ENCODE measurements at places on chromosomes 7 and 10. TPM values are rescaled to one million over a fixed set of nuclear protein-coding genes. Genes with fewer than 3 reads are reported as not detected.

GRCh38 chr10:49141541-49142332 lies 7.9 kb upstream of the FAM170B start:
- DNase-seq, result no peak

- DNase-seq, result no peak
Measured at GRCh38 chr7:18896343-18896975, 221.0 kb downstream of the TWIST1 start.

DNA sequence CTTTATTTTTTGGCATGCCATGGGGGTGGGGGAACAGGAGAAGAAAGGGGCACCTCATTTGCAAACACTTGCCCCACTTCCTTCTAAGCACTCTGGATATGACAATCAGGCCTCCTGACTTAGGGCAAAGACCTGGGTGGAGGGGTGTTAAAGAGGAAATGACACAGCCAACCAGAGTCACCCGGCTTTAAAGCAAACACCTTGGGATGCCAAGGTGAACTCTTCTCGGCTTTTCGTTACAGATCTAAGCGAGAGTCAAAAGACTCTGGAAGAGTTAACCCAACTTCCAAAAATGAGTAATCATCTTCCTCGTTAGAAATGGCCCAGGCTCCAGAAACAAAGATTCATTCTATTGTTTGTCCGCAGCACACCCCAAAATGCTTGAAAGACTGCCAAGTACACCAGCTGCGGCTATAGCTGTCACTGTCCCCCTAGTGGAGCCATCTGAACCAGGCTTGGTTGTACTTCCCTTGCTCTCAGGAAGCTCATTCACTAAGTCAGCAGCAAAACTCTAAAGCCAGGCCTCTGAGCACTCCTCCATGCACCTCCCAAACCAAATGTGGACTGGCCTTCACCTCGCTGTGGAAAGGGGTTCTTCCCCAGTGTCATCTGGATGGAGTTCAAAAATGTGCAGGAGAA lies 24.8 kb downstream of the FAM53B start:
- DNase-seq, result no peak

- no peak for DNase-seq
Measured at GRCh38 chr7:150325901-150326300, 2.6 kb upstream of the ACTR3C start.

DNA sequence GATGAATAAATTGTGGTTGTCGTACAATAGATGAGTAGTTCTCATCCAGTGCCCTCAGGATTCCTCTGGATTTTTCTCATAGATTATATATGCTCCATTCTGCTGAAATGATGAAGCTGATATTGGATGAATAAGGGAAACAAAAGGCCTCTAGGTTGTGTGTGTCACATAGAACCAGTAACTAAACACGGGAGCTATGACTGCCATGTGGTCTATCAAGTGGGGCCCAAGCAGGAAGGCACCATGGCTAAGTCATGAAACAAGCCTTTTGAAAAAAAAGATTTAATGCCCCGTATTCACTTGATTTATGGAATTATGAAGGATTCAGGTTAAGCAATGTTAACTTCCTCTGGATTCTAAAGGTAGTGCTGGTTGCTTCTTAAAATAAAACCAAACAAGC lies 225.1 kb downstream of the TCF7L2 start:
- DNase-seq, result no peak

GRCh38 chr10:132538031-132538789 lies 623 bp downstream of the INPP5A start:
- DNase-seq, result peak; percentile 88

DNA sequence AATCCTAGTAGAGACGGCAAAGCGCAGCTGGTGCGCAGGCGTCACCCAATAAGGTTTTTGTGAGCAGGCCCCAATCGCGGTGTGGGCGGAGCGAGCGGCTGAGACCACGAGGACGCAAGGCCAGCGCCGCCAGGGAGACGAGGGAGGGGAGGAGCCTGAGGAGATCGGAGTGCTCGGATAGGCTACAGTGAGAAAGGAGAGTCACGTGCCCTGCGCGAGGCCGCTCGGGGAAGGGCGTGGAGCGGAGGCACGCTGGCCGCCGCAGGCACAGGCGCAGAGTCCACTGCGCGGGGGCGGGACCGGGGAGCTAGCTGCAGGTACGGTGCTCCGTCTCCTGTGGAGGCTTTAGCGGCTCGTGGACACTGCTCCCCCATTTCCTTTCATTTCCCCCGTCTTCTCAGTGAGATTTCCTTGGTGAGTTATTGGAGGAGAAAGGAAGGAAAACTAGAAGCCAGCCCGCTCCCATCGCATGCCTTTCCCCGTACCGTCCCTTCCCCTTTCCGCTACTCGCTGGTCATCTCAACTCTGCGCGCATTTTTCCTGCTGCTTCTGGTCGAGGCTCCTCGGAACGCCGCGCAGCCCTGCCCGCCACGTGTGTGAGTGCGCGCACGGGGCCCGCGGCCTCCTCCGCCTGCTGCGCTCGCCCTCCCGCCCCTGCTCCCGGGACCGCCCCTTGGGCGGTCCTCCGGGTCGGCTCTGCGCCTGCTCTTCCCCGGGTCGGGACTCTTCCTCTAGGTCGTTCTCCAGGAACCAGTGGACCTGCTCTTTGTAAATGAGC lies at the start of gene THNSL1:
Gene THNSL1, plus strand, starts transcription at position 237 of the 778 bp plus-strand sequence. CDS start 6,612 bp downstream, outside the sequence.
- DNase-seq, result peak; percentile 99

DNA sequence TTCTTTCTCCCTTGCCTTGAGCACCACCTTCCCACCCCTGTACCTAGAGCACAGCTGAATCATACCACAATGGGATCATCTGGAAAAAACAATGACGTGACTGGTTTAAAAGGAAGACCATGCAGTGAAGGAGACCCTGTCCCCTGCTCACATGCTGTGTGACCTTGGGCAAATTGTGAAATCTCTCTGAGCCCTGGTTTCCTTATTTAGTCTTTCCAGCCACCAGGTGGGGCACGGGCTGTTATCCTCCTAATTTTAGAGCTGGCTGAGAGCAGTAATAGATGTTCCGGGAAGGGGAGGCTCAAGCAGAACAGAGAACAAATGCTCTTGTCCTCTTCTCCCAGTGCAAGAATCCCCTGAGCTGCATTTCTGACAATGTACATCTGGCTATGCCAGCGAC lies 198.3 kb downstream of the RPS24 start:
- no peak for DNase-seq

- no peak for DNase-seq
Measured at GRCh38 chr10:18233775-18234174, 93.6 kb downstream of the CACNB2 start.

- DNase-seq, result no peak
Measured at GRCh38 chr10:65670087-65670486, 1255.7 kb upstream of the LRRTM3 start.

- peak; percentile 60 for DNase-seq
Measured at GRCh38 chr10:131318814-131319213, 7.3 kb upstream of the TCERG1L start.

DNA sequence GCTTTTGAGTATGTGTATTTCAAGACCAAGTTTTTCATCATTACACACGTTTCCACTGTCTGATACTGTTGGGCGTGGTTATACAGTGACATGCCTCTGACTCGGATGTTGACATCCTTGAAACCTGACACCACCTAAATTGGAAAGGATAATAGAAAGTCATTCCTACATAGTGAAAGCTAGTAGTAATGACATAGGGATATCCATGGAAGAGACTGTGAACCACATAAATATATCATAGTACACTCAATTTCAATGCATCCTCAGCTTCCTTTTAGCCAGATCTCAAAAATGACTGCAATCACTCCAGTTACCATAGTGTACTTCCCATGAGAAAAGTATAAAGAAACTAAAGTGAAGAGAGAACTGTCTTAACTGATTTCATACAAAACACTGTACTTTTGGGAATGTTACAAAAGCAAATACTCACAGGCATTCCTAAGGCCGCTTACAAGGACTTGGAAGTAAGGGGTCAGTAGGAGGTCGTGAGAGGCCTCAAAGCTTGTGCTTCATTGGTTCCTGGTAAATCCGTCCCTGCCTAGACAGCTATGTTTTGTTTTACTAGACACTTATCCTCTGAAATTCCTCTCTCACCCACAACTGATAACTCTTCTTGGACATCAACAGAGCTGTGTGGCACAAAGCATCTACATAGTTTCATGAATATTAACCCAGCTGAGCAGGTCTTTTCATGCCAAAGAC lies 71.8 kb upstream of the VWDE start:
- DNase-seq, result peak; percentile 16

GRCh38 chr10:116606061-116606483 lies 14.7 kb upstream of the PNLIPRP2 start:
- no peak for DNase-seq

DNA sequence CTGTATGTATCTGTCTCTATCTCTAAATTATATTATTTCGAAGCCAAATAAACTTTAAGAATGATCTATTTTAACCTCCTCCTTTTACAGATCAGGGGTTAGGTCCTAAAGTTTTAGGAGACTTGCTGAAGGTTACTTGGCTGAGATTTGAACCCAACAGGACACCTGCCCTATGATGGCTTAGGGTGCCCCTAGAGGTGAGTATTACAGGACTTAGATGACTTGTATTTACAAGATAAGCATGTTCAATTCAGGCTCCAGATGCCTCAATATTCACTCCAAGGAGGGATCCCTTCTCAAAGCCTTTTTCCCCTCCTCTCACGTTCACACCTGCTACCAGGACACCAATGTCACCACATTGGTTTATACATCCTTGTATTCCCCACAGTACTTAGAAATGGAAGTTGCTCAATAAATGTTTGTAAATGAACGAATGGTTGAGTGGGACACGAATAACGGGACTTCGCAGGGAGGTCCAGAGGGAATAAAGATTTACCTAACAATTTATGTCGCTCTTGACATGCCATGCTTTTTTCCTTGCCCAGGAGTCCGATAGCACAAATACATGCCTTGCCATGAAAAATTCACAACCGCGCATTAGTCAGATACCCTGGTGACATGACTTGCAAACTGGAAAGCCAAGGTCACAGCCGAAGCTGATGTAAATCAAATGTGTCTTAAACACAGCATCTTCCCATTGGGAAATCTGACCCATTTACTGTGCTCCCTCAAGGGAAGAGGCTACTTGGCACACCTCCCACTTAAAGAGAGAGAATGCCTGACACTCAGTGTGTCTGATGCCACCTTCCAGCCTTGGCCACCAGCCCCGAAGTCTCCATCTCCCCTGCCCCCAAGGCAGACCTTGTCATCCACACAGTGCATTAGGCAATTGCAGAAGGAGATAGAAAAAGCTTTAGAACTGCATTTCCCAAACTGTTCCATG lies 872.2 kb upstream of the AUTS2 start:
- no peak for DNase-seq

DNA sequence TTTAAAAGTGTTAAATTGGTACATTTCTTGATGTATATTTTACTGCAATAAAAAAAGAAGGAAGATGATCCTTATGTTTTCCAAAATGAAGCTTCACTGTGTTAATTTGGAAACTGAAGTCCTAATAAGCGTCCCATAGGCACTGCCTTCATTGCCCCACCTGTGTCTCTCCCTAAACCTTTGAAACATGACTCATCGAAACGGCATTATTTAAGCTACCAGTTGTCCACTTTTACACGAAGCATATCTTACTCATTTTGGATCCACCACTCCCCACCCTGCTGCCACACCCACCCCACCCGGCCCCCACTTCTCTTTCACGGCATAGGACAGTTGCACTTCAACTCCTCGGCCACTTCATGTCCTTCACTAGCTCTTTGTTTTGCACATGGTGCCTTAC lies 85.5 kb downstream of the KIAA1549 start:
- no peak for DNase-seq

DNA sequence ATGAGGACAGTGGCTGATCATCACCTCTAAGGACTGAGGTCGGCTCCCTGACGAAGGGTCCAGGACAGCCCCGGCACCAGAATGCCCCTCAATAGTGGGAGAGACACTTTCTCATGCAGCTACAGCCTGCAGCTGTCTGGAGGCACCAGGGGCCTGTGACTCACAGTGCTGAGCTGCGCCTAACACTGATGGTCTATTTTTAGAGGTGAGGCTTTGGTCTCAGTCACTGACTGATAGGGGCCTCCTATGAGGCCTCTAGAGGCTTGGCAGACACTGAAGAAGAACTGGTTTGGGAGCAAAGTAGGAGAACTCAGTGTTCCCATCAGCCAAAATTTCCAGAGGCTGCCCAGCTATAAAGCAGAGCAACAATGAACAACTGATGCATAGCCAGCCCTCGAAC lies 130.1 kb downstream of the COBL start:
- no peak for DNase-seq

DNA sequence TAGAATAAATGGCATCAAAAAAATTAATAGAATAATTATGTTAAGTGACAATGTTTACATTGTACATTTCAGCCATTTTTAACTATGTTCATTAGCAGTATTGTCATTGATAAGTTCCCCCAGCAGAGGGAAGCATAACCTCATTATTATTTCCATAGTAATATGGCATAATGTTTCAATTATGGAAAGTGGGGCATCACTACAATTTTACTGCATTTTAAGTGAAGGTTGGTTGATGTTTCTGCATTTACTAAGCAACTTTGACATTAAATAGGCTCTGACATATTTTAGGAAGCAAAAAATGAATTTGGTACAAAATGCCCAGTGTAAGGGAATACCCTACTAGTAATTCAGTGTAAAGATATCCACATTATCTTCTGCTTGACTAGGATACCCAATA lies 218.3 kb downstream of the SEMA3A start:
- peak; percentile 39 for DNase-seq

GRCh38 chr7:116441534-116441933 lies 58.0 kb upstream of the CAV2 start:
- no peak for DNase-seq

DNA sequence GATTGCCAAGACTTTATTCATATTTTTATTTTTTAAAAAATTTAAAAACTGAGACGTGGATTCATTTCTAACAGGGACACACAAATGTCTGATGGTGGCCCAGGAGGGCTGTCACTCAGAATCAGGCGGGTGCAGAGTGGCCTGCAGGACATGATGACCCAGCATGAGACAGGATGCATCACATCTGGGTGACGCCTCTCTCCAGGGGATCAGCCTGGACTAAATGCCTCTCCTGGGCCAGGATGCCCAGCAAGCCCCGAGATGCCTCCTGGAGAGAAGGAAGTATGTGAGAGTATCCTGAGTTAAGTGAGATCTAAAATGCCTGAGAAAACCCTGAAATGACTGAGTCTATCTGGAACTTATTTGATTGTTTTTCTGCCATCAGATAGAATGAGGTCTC lies 16.9 kb upstream of the MTURN start:
- no peak for DNase-seq

DNA sequence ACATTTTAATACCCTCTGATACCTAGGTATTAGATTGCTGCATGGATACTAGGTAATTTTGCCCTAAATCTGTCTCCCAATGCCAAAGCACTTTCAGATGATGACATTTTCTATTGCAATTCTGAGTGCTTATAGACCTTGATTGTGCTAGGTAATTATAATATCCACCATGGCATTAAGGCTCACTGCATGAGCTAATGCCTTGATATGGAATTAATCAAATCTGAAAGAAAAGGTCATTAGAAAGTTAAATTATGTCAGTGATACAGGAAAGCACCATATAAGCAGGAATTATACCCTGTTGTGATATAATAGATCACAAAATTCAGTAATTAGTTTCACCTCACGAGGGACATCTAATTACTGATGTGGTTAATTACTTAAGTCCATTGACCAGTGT lies 521.4 kb downstream of the DNAJB9 start:
- DNase-seq, result no peak

RBP3 gene
- polyA plus RNA-seq, result 0.09 TPM

RSPH10B gene
- 1.3 TPM for polyA plus RNA-seq

KCTD7 gene
- 31.7 TPM for polyA plus RNA-seq

ANXA8 gene
- 3.0 TPM for polyA plus RNA-seq

C7orf33 gene
- not detected for polyA plus RNA-seq

PTN gene
- 82.6 TPM for polyA plus RNA-seq

LIPJ gene
- 0.07 TPM for polyA plus RNA-seq

NOM1 gene
- polyA plus RNA-seq, result 36.4 TPM

PAPSS2 gene
- polyA plus RNA-seq, result 58.9 TPM

CNPY1 gene
- polyA plus RNA-seq, result not detected

KNDC1 gene
- 3.6 TPM for polyA plus RNA-seq

AOC1 gene
- 0.70 TPM for polyA plus RNA-seq

CELF2 gene
- 70.0 TPM for polyA plus RNA-seq

EPC1 gene
- 70.6 TPM for polyA plus RNA-seq

Measured in left lung (tissue), 14 donors.